Ascending aorta (tissue), 2 donors: ENCODE measurements at places on chromosomes 7 and 10.

DNA sequence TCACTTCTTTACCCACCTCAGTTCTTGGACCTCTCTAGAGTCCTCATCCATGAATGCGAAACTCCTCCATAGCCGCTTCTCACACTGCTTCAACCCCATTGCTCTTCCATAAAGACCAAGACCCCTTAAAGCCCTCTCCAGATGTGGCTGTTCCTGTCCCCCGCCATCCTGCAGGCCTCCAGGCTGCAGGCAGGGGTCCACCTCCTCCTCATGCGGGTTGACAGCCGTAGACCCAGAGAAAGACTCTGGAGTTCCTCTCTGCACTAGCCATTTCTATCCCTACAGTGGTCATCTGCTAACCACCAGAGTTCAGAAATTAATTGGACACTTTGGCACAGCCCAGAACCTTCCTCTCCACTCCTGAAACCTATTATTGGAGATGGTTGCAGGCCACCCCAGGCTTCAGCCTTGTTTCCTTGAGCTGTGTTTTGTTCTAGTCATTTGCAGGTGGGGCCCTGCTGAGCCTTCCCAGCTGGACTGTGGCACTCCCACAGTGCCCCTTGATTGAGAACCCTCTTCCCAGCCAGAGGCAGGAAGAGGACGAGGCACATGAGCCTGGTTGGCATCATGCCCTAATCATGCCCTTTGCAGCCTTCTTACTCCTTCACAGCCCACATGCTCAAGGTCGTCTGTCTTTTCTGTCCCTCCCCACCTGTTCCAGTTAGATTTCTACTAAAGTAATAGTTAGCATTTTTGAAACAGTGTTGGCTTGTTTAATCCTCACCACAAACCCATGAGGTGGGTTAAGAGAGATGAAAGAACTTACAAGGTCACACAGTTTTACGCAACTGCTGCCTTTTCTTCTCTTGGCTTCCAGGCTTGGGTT lies 23.9 kb downstream of the CUL1 start:
- H3K4me1 ChIP-seq = no peaks in the 10 kb centered on the region
- no peaks in the 10 kb centered on the region for H3K36me3 ChIP-seq

- H3K27ac ChIP-seq = no peak overlapping the region
- H3K36me3 ChIP-seq = peaks cover 4% of the 10 kb centered on the region
- no peak overlapping the region for H3K4me3 ChIP-seq
- no peak for DNase-seq
Observed at GRCh38 chr7:41067576-41067975, 635.3 kb downstream of the INHBA start.

DNA sequence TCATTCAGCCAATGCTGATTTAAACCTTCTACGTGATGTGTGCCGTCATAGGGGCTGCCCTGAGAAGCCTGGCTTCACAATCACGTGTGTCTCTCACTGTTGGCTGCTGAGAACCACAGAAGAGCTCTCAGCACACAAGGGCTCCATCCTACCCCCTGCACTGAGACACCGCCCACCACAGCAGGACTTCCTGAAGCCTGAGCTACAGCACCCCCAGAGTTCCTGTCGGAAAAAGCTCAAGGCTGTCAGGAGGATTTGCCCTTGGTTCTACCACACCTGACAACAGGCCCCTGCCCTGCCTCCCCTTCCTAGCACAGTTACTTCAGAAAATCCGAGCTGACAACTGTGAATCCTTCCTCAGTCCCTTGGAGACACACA lies 191.9 kb downstream of the MAD1L1 start:
- no peak overlapping the region for H3K4me3 ChIP-seq
- no peaks in the 10 kb centered on the region for H3K27me3 ChIP-seq
- no peaks in the 10 kb centered on the region for H3K4me1 ChIP-seq

- no peak overlapping the region for H3K4me3 ChIP-seq
- no peaks in the 10 kb centered on the region for H3K4me1 ChIP-seq
- H3K27ac ChIP-seq = no peak overlapping the region
- no peaks in the 10 kb centered on the region for H3K27me3 ChIP-seq
- H3K36me3 ChIP-seq = no peaks in the 10 kb centered on the region
Observed at GRCh38 chr7:133510326-133511055, 257.6 kb downstream of the EXOC4 start.

DNA sequence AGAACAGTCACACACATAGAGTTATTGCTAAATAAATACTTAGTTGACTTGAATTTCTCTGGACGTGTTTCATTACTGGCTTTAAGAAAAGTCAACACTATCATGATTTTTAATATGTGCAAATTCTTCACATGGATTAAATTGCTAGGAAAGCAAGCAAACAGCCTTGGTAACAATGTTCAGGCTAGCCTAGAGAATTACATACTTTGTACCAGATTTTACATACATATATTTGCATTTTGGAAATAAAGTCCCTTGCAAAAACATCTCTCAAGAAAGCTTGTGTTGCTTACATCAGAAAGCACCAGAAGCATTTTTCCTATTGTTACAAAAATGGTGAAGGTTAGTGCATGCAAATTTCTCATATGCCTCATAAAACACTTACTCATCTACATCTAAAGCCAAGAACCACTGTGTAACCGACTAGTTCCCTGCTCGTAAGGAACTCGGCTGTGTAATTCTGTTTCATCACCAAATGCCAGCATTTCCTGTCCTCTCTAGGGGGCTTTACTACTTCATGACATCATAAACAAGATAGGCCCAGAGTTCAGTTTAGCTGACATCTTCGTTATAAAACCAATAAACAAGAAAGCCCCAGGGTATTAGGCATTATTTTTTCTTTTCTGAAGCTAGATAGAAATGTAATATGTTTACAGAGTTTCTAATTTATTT lies 87.8 kb downstream of the CFAP58 start:
- no peak overlapping the region for H3K27ac ChIP-seq
- peaks cover 8% of the 10 kb centered on the region for H3K4me1 ChIP-seq
- H3K36me3 ChIP-seq = no peaks in the 10 kb centered on the region
- no peak overlapping the region for H3K4me3 ChIP-seq
- no peaks in the 10 kb centered on the region for H3K27me3 ChIP-seq

DNA sequence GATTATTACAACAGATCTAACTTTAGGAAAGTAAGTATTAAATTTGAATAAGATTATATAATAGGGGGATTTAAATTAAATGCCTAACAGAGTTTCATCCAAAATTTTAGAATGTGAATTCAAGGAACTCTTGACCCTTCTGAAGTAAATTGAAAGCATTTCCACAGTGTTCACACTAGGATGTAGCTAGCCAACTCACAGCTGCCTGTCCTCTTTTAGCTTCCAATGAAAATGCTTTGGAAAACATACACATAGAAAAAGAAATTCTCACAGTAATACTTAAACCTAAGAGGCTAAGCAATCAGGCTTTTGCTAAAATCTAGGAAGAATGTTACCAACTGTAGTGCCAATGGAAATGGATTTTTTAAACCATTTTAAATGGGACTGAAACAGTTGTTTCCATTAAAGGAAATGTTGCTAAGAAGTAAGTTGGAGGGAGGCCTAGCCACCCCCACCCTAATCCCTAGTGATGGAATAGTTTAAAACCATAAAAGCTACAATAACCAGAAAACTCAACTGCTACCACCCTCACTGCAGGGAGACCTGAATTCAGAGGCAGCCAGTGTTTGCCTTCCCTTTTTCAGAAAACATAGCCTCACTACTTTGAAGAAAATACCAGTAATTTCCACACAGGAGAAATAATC lies 58.3 kb downstream of the REEP3 start:
- H3K27me3 ChIP-seq = no peaks in the 10 kb centered on the region
- H3K36me3 ChIP-seq = no peaks in the 10 kb centered on the region
- H3K27ac ChIP-seq = peak overlapping the region; percentile 56
- no peak for DNase-seq

- no peaks in the 10 kb centered on the region for H3K27me3 ChIP-seq
- H3K4me3 ChIP-seq = no peak overlapping the region
- H3K27ac ChIP-seq = peak overlapping the region; percentile 2
Observed at GRCh38 chr10:74753442-74754211, 72.8 kb upstream of the KAT6B start.

DNA sequence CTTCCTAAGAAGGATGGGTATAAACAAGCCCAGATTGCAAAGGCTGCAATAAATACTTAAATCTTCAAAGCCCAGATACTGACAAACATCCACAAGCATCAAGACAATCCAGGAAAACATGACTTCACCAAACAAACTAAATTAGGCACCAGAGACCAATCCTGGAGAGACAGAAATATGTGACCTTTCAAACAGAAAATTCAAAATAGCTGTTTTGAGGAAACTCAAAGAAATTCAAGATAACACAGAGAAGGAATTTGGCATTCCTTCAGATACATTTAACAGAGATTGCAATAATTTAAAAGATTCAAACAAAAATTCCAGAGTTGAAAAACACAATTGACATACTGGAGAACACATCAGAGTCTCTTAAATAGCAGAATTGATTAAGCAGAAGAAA lies 23.0 kb downstream of the GSDME start:
- no peak for DNase-seq
- H3K4me1 ChIP-seq = no peaks in the 10 kb centered on the region
- H3K27ac ChIP-seq = no peak overlapping the region
- H3K4me3 ChIP-seq = no peak overlapping the region

GRCh38 chr7:51075681-51076580 lies 240.7 kb downstream of the COBL start:
- H3K4me3 ChIP-seq = no peak overlapping the region
- H3K27me3 ChIP-seq = no peaks in the 10 kb centered on the region
- H3K4me1 ChIP-seq = no peaks in the 10 kb centered on the region
- no peaks in the 10 kb centered on the region for H3K36me3 ChIP-seq
- no peak for DNase-seq
- no peak overlapping the region for H3K27ac ChIP-seq

GRCh38 chr10:22705527-22705926 lies 8.9 kb downstream of the PIP4K2A start:
- H3K27me3 ChIP-seq = no peaks in the 10 kb centered on the region
- no peak overlapping the region for H3K27ac ChIP-seq
- no peaks in the 10 kb centered on the region for H3K36me3 ChIP-seq
- no peaks in the 10 kb centered on the region for H3K4me1 ChIP-seq

GRCh38 chr10:125248489-125248888 lies 88.1 kb upstream of the CTBP2 start:
- no peaks in the 10 kb centered on the region for H3K36me3 ChIP-seq

GRCh38 chr7:92916770-92917224 lies 80.4 kb upstream of the CDK6 start:
- no peaks in the 10 kb centered on the region for H3K4me1 ChIP-seq
- no peaks in the 10 kb centered on the region for H3K36me3 ChIP-seq
- no peak overlapping the region for H3K4me3 ChIP-seq
- no peak overlapping the region for H3K27ac ChIP-seq

DNA sequence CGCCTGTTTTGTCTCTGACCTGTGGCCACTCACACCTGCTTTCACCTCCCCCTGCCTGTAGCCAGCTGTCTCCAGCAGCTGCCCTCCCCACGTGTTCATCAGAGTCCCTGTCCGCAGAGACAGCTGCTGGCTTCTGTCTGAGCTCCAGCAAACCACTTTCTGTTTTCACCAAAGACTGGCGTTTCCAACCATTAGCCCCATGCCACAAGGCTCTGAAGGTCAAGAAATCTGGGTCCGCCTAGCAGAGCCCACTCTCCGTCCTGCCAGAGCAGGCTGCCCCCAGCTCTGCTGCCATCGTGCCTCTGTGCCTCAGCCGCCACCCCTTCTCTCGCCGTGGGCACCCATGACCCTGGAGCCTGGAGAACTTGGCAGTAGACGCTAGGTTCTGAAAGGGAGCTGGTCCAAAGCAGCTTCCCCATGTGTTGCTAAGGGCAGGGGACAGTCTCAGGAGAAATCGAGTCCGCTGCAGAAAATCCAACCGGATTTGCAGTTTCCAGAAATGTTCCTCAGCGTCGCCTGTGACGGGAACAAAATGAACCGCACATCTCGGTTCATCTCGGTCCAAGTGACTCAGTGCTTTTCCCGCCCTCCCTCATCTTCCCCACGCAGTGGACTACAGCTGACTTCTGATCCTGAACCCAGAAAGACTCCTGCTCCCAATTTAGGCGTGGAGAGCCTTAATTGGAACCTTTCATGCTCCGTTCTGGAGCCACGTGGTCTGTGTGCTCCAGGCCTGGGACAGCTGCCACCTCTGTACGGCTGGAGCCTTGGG lies 28.0 kb downstream of the TMEM120A start:
- H3K27ac ChIP-seq = peak overlapping the region; percentile 97
- H3K27me3 ChIP-seq = no peaks in the 10 kb centered on the region
- no peaks in the 10 kb centered on the region for H3K36me3 ChIP-seq

- DNase-seq = no peak
- H3K4me3 ChIP-seq = no peak overlapping the region
- no peak overlapping the region for H3K27ac ChIP-seq
- no peaks in the 10 kb centered on the region for H3K27me3 ChIP-seq
- no peaks in the 10 kb centered on the region for H3K4me1 ChIP-seq
Observed at GRCh38 chr10:119524720-119525070, 17.8 kb downstream of the RGS10 start.

GRCh38 chr7:111014079-111014478 lies 76.8 kb upstream of the LRRN3 start:
- H3K27ac ChIP-seq = no peak overlapping the region
- no peak overlapping the region for H3K4me3 ChIP-seq
- H3K4me1 ChIP-seq = no peaks in the 10 kb centered on the region

- H3K36me3 ChIP-seq = no peaks in the 10 kb centered on the region
- H3K4me1 ChIP-seq = no peaks in the 10 kb centered on the region
- H3K4me3 ChIP-seq = no peak overlapping the region
Observed at GRCh38 chr7:51647931-51648351, 331.3 kb upstream of the COBL start.

DNA sequence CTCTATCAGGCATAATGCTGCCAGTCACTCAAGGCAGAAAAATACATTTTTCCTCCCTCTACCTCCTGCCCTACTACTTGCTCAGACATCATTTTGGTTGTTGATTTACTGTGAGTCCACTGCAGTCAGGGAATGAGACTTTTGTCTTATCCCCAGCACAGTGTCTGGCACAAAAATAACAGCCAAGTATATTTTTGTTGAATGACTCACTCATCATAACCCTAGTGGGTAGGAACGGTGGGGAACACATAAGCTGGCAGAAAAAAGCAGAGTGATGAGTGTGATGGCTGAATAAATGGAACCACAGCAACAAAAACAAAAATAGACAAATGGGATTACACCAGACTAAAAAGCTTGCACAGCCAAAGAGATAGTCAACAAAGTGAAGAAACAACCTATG lies 65.8 kb upstream of the LAMB4 start:
- H3K27ac ChIP-seq = no peak overlapping the region
- H3K36me3 ChIP-seq = no peaks in the 10 kb centered on the region
- no peaks in the 10 kb centered on the region for H3K27me3 ChIP-seq
- DNase-seq = no peak

DNA sequence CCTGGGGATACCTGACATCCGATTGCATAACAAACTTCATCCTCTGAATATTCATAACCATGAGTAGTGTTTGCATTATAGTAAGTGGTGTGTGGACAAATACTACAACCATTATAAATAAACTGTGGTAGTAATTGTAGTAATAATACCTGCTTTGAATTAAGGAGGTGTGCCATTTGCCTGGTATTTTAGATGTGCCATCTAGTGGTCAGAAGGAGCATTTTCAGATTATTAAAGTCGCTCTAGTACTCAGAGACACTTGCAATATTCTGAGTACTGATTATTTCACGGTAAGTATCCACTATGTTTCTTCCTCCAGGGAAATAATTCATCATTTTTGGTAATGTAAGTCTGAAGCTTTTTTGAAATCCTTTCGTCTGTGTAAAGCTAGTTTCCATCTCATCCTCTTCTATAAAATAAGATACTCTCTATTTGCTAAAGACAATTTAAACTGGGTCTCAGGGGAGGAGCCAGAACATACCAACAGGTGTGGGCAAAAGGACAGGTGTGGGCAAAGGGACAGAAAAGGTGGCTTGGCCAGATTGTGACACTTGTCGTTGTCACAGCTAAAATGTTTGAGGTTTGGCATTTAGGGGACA lies 115.3 kb upstream of the WDR11 start:
- DNase-seq = no peak
- no peaks in the 10 kb centered on the region for H3K4me1 ChIP-seq
- no peak overlapping the region for H3K27ac ChIP-seq
- H3K4me3 ChIP-seq = no peak overlapping the region
